ENCODE measurements at places on chromosomes 4 and X.

GRCh38 chr4:176380352-176381157, 60.8 kb downstream of the SPCS3 start:
- DNase-seq, result no peak

GRCh38 chr4:13670456-13671160, 43.1 kb upstream of the BOD1L1 start:
- DNase-seq, result no peak

DNA sequence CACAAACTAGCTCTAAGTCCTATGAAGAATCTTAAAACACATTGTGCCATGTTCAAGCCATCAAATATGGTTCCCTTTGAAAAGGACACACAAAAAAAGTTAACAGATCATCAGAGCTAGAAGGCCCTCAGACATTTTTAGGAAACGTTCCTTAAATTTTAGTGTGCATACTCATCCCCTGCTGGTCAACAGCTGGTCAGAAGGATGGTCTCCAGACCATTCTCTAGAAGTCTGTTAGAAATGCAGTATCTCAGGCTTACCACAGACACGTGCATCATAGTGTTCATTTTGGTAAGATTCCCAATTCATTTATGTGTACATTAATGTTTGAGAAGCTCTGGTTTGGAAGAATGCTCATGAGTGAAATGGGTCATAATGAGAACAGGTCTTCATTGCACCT, 523.1 kb downstream of the INPP4B start:
- DNase-seq, result no peak

- DNase-seq, result no peak
Observed at GRCh38 chr4:180951312-180951711, 1291.9 kb upstream of the TENM3 start.
